Stimulated activated CD8-positive, alpha-beta memory T cell treated with anti-CD3 and anti-CD28 coated beads, Interleukin-4, amount 100 ng/mL, for 24 hours (primary cell): ENCODE measurements at places on chromosomes 16 and 17.
A peak's percentile ranks its signal among the peaks of the same experiment; 100 is the strongest.

GRCh38 chr17:50949128-50949988, 83.2 kb upstream of the TOB1 start:
- DNase-seq: no peak

DNA sequence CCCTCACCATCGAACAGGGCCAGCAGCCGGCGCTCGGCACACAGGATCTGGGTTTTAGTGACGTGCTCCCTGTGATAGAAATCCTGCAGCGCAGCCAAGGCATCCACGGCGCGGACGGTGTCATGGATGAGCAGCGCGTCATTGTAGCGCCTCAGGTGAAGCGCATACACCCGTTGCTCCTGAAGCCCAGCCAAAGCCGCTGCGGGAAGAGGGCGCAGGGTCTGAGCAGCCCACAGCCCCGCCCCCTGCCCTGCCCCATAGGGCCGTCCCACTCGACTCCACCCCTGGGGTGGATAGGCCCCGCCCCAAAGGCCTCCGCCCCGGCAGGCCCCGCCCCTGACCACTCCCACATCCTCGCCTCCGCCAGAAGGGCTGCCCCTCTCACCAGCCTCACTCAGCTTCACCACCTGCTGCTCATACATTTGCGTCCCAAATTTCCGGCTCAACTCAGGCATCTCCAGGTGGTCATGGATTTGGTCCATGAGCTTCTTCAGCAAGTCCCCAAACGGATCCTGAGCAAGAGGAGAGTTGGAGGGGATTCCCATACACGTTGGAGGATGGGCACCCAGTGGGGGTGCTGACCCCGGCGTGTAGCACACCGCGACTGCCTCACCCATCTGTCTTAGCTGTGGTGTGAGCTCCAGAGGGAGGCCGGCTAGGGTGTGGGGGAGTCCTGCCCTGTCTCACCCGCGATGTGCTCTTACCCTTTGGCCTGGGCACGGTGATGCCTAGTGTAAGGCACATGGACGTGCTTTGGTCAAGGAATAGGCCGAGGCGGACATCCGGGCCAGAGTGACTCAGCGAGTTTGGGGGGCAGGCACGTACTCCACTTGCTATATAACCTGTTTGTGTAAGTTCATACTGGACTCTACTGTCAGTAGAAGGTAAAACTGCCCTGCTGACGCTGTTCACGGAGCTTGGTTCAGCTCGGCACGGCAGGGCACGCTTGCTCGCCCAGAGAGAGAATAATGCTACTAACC, 4.6 kb downstream of the DHX58 start:
- peak; percentile 89 for DNase-seq

- DNase-seq: no peak
Observed at GRCh38 chr17:48259694-48260291, 152.2 kb downstream of the SNX11 start.

DNA sequence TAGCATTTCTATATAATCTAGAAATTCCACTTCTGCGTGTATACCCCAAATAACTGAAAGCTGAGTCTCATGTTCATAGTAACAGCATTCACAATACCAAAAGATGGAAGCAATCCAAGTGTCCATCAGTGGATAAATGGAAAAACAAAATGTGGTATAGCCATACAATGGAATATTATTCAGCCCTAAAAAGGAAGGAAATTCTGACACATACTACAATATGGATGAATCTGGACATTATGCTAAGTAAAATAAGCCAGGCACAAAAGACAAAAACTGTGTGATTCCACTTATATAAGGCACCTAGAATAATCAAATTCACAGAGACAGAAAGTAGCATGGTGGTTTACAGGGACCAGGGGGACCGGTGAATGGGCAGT, 20.4 kb downstream of the HOXB1 start:
- no peak for DNase-seq

- DNase-seq: no peak
Observed at GRCh38 chr16:444027-444426, 18.6 kb downstream of the RAB11FIP3 start.

- peak; percentile 66 for DNase-seq
Observed at GRCh38 chr17:8997994-8998628, 23.2 kb upstream of the NTN1 start.

GRCh38 chr17:6856051-6856450, 24.5 kb upstream of the TEKT1 start:
- DNase-seq: no peak

DNA sequence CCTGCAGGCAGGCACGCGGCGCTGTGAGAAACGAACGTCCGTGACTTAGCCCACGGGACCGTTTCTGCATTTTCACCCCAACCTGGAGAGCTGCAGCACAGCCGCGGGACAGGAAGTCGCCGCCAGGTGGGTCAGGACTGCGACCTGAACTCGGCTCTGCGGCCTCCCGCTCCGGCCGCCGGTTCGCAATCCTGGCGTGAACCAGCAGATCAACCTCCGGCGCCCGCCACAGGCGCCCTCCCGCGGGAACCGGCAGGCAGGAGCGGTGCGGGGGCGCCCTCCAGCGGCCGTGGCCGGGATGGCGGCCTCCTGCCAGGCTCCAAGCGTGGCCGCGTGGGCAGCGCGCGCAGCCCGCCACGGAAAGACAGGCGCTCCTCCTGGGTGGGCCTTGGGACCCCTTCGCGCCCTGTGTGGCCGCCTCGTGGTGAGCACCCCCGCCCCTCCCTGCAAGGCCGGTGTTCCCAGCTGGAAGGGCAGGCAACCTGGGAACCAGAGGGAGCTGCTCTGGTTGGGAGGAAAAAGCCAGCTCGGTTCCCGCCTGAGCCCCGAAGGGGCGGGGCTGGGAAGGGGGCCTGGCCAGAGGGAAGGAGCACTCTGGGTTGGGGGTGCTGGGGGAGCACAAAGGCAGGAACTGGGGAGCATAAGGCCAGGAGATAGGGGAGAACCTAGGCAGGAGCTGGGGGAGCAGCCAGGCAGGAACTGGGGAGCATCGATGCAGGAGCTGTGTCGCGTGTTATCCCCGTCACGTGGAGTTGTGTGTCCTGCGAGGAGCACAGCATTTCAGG, 28.2 kb downstream of the ACTG1 start:
- peak; percentile 84 for DNase-seq

GRCh38 chr17:69884356-69884755, 190.7 kb upstream of the KCNJ16 start:
- no peak for DNase-seq

GRCh38 chr17:81517339-81518112, 4.9 kb upstream of the ACTG1 start:
- DNase-seq: no peak

DNA sequence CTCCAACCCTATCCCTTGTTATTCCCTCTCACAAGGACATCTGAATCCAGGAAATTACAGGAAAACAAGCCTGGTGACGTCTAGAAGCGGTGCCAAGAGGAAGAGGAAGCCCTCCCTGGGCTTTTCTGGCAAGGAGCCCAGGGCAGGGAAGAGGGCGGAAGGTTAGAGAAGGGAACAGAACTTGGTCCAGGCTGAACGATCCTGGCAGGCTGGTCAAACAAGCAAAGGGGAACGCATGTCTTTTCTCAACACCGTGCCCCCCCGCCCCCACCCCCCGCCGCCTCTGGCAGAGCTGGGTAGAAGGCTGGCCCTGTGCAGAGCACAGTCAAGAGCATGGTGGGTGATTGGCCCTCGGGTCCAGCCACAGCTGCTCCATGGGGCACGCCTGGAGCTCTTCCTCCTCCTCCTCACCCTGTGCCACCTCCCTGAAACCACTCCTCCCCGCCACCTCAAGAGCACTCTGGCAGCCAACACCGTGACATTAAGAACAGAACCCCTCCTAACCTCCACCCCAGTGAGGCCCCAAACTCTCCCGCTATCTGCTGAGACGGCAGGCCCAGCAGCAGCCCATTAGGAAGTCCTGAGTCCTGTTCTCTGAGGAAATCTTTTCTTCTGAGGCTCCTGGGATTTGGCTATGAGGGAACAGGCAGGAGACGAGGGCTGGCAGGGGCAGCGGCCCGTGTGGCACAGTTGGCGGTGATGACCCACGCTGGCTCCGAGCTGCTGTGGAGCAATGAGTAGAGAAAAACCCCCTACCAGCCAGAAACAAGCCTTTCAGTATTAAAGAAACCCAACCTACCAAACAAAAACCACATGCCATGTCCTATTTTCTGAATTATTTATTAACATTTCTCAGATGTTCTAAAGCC, 7.3 kb downstream of the C16orf86 start:
- no peak for DNase-seq

GRCh38 chr16:10642964-10643363, 51.8 kb downstream of the TEKT5 start:
- DNase-seq: no peak
